ENCODE measurements at places on chromosomes 13 and 19.
A peak's percentile ranks its signal among the peaks of the same experiment; 100 is the strongest.

- no peak for DNase-seq
These were observed 21.7 kb downstream of the IRS2 start for GRCh38 chr13:109764470-109765291.

DNA sequence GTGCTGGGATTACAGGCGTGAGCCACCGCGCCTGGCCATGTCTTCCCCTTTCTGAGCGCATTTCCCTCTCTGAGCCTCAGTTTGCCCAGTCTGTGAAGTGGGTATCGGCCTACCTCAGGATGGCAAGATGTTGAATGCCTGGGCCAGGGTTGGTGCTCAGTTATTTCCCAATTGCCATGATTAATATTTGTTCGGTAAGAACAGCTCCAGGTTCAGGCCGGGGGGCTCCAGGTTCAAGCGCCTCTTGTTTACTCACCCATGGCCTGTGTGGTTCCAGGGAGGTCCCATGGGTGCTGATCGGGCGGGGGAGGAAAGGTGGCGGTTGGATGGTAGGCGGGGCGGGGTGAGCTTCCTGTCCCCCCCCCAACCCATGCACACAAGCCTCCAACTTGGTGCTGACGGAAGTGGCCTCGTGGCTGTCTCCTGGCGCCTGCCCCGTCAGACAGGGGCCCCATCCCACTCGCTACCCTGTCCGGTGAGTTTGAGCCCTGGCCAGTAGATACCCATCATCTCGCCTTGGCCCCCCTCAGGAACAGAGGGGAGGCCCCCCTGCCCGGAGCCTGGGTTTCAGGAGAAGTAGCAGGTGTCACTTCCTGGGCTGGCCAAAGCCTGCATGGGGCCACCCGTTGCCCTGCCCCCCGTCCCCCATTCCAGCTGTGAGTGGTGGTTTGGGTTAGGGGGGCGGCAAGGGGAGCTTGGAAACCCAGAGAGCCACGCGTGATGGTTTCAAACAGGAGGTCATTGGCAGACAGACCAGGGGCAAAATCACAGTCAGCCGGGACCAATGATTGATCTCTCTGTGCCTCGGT lies at the start of gene FCHO1:
TSS of gene FCHO1 (plus strand) at position 375 of the 809 bp plus-strand sequence. CDS start 3,688 bp downstream, outside the sequence.
- DNase-seq = no peak

- DNase-seq = no peak
These were observed 185.3 kb downstream of the EFNB2 start for GRCh38 chr13:106350208-106350607.

DNA sequence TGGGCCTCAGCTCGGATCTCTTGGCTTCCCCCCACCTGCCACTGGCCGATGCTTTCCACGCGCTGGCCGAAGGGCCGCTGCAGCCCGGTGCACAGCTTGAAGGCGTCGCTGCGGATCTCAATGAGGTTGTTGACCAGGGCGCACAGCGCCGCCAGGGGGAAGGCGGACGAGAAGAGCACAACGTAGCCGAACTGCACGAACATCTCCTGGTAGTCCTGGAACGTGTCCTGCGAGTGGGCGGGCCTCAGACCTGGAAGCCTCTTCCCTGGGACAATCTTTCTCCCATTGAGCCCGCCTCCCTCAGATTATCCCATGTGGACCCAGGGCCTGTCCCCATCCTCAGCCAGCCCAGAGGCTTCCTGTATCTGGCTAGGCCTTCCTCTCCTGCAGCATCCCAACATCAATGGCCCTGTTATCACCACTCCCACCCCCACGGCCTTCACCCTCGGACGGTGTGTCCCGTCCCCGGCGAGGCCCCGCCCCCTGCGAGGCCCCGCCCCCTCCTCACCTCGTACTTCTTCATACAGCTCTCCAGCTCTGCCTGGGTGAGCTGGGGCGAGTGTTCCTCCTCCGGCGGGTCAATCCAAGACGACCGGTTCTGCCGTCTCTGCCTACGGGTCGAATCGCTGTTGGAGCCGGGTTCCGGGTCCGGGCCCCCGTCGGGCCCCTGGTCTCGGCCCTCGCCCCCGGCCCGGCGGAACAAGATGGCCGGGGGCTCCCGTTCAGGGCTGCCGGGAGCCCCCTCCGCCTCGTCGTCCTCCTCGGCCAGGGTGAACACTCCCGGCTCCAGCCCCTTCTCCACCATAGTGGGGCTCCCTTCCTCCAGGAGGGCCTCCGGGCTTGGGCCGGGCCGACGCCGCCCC lies 6.8 kb downstream of the ANO8 start:
- DNase-seq = peak; percentile 29

DNA sequence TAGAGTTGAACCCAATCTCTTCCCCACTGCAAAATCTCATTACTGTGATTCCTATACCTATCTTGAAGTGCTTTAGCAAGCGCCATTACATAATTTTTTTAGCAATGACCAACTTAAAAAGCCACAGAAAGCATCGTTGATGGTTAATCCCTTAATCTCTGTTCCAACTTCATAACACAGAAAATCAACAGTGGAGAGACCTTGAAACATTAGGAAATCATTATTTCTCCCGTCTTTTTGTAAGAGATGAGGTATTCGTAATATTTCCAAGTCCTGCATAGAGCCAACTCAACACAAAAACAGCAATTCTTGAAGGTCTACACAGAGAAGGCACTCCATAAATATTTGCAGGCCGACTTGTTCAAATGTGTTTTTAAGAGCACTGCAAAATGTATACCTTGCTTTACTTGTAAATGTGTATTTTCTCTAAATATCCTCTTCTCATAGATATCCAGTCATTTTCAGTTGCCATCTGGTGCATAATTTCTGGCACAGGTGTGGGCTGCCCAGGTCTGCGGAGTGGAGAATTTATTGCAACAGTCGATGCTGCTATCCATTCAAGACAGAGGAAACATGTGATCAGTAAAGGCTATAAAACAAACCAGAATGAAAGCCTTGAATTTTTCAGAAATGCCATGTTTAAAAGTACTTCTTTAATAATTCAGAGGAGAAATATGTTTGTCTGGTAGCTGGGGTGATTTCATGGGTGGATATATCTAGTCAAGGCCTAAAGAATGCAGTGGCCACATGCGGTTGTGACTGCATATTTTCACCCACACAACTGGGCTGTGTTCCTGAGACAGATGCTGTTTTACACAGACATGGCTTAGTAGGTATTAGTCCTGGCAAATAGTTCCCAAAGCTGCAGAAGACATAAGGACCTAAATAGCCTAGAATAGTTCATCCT lies 234.3 kb upstream of the STARD13 start:
- DNase-seq = no peak

DNA sequence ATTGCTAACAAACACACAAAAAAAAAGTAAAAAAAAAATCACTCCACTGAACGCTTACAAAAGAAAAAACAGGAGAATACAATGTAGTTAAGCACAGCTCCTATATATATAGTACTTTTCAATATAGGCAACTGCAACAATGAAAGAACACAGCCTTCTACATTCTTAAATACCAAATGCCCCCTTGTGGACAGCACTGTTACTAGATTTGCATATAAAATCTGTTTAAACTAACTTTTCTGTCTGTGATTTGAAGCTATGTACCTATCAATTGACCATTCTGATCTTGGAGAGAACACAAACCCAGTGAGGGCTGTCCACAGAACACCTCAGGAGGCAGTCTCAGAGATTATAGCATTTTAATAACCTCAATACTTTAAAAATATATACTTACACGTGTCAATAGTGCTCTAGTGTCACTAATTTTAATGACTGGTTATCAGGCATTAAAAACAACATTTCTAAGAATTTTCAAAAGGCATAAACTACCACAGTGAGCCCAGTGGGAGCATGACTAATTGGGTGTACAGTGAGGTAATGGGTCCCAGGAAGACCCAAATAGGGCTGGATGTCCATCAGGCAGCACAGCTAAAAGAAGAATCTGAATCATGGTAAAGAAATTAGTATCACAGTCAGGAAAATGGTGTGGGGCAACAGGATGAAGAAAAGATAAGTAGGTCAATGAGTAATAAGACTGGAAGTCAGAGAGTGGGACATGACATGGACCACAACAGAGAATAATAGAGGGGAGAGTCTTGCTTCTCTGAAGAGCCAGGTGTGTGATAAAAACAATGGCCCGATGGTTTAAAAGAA lies 22.2 kb downstream of the CCDC169 start:
- peak; percentile 48 for DNase-seq

DNA sequence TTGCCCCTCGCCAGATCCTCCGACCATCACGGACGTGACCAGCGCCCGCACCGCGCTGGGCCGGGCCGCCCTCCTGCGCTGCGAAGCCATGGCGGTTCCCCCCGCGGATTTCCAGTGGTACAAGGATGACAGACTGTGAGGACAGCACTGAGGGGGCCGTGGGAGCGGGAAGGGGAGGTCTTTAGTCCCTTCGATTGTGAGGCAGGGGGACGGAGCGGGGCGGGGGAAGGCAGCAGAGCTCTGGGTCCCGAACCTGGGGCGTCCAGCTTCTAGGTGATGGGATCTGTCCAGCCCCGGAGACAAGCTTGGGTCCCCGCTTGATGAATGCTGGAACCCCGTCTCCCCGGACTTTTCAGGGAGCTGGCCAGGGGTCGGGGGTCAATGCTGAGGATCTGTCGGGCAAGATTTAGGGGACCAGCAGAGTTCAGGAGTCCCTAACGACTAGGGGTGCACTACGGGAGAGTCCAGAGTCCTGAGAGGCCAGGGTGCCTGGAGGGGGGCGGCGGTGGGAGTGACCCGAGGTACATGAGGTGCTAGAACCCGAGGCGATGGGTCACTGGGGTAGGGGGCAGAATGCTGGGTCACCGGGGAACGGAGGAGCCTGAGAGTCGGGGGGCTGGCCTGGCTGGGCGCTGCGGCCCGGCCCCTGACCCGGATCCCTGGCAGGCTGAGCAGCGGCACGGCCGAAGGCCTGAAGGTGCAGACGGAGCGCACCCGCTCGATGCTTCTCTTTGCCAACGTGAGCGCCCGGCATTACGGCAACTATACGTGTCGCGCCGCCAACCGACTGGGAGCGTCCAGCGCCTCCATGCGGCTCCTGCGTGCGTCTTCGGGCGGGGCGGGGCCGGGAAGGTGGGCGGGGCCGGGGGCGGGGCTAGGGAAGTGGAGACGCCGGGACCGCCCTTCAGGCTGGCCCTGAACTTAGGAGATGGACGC lies 14.6 kb downstream of the VSIG10L start:
- no peak for DNase-seq

- DNase-seq = peak; percentile 11
These were observed 579 bp downstream of the ZNF566 start for GRCh38 chr19:36488846-36489117.

- no peak for DNase-seq
These were observed 57.4 kb upstream of the RCBTB2 start for GRCh38 chr13:48590141-48590901.

- DNase-seq = no peak
These were observed 287.4 kb upstream of the ATXN8OS start for GRCh38 chr13:69820180-69820579.

DNA sequence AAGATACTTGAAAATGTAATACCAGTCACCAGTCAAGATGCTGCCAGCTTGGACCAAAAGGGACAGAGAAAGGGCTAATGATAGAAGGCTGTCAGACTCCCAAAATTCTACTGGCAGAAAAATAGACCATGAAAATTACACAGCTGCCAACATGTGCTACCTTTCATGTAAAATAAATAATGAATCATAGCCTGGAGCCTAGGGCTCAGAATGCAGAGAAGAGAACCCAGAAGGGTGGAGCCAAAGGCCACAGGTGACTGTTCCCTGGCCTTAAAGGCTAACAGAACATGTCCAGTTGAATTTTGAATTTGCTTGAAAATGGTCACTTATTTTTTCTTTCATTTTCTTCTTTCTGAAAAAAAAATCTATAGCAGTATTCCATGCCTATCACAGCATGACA lies 1827.0 kb upstream of the MIR17HG start:
- DNase-seq = no peak

DNA sequence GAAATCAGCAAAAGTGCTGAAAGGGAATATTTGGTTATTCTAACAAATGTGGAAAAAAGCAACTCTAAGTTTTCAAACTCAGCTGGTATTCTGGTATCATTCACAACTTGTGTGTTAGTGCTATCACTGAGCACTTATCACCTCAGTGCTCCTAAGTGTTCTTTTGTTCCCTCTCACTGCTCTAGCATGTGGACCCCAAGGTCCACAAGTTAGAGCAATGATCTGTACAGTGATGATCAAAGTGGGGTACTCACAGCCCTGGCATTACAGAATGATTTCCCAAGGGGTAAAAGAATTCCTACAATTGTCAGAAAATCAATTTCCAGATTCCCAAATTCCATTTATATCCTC lies 575.0 kb downstream of the DIAPH3 start:
- no peak for DNase-seq

DNA sequence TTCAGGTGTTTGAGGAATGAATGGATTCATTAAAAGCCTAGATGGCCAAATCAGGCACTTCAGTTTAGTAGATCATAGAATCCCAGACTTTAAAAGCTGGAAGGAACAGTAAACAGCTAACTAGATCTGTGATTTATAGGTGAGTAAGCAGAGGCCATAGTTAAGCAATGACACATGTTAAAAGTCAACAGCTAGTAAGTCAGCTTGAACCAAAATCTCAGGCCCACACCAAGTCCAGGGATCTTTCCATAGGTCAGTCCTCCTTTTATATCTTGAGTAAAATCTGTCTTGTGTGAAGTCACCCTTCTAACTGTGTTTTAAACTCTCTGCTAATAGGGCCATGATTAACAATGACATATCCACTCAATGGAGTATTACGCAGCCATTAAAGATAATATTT lies 275.5 kb upstream of the SOX21 start:
- DNase-seq = no peak

DNA sequence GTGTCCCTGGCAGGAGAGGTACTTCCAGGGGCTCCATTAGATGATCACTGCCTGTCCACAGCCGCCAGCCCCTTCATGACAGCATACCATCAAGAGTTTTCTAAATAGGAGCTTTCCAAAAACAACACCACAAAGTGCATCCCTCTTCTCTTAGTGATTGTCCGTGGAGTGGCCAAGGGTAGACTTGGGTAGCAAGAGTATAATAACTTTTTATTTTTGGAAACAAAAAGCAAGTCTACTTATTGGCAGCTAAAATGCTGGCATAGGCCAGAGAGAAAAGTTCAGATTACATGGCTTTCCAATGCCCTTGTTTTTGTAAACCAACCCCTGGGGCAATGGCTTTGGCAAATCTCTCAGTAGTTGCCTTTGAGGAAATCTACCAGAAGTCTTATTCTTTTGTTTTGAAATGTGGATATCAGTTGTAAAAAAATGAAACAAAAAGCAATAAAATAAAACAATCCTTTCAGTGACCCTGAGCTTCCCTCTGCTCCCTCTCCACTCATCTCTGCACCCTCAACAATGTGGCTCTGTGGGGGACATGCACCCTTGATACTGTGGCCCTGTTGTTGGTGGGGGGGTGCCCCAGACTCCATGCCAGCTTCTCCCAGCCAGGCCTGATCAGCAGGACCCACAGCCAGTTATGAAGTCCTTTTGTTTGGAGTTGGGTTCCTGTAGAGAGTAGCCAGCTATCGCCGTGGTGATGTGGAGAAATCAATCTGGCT lies 294.1 kb downstream of the DLEU7 start:
- DNase-seq = no peak

DNA sequence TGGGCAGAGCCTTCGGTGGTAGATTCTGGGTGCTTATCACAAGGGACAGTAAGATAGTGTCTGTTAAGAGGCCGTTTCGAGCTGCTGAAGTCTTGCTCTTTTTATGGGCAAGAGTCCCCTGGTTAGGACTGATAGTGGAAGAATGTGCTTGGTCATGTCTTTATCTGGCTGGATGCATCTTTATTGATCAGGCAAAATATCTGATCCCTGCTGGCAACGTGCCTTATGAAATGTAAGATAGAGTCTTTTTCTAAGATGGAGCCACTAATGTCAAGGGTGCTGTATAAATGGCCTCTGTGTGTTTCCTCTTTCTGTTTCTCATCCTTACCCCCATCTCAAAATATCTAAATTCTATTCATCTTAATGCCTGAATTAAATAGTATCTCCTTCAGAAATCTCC lies 53.3 kb downstream of the MYO16 start:
- no peak for DNase-seq

GRCh38 chr19:8697671-8698432 lies 743 bp downstream of the ACTL9 start:
- DNase-seq = no peak

All from right lung (tissue), 10 donors.